Activated T-cell treated with anti-CD3 and anti-CD28 coated beads, Interleukin-2, amount 50 U/mL, for 72 hours (primary cell): ENCODE measurements at places on chromosomes 2 and 18. TPM values are rescaled to one million over a fixed set of nuclear protein-coding genes. Genes with fewer than 3 reads are reported as not detected.

- no peak overlapping the region for H3K4me3 ChIP-seq
- H3K27me3 ChIP-seq: no peaks in the 10 kb centered on the region
- H3K27ac ChIP-seq: no peak overlapping the region
- no peaks in the 10 kb centered on the region for H3K36me3 ChIP-seq
- H3K4me1 ChIP-seq: no peaks in the 10 kb centered on the region
Observed at GRCh38 chr2:150607390-150607811, 119.9 kb upstream of the RND3 start.

Gene ABCG8
- total RNA-seq: not detected

Gene ADCYAP1
- total RNA-seq: not detected

- DNase-seq: no peak
- no peaks in the 10 kb centered on the region for H3K36me3 ChIP-seq
- no peaks in the 10 kb centered on the region for H3K4me1 ChIP-seq
- no peaks in the 10 kb centered on the region for H3K27me3 ChIP-seq
Observed at GRCh38 chr18:44526705-44527415, 153.8 kb upstream of the SETBP1 start.

- no peak for DNase-seq
- H3K27ac ChIP-seq: no peak overlapping the region
- no peaks in the 10 kb centered on the region for H3K4me1 ChIP-seq
- peaks cover 3% of the 10 kb centered on the region for H3K36me3 ChIP-seq
- H3K4me3 ChIP-seq: no peak overlapping the region
- H3K27me3 ChIP-seq: no peaks in the 10 kb centered on the region
Observed at GRCh38 chr2:214294426-214294825, 116.4 kb upstream of the VWC2L start.

DNA sequence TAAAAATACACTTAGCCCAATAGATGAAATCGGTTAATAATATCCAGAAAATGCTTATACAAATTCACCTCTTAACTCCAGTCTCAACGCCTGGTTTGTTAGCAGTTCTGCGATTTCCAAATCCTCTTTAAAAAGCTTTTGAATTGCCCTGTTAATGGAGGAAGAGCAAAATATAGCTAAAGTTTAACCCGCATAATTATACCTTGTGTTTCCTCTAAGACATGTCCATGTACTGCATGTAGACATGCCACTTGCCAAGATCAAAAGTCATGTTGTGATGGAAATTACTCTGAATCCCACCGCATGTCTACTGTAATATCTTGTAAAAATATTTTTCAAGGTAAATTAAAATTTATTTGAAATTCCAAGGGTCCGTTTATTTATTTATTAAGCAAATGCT lies 291.2 kb upstream of the LRP1B start:
- no peaks in the 10 kb centered on the region for H3K27me3 ChIP-seq
- H3K27ac ChIP-seq: no peak overlapping the region
- H3K36me3 ChIP-seq: no peaks in the 10 kb centered on the region
- H3K4me3 ChIP-seq: no peak overlapping the region

Gene SP140
- 109 TPM for total RNA-seq

DNA sequence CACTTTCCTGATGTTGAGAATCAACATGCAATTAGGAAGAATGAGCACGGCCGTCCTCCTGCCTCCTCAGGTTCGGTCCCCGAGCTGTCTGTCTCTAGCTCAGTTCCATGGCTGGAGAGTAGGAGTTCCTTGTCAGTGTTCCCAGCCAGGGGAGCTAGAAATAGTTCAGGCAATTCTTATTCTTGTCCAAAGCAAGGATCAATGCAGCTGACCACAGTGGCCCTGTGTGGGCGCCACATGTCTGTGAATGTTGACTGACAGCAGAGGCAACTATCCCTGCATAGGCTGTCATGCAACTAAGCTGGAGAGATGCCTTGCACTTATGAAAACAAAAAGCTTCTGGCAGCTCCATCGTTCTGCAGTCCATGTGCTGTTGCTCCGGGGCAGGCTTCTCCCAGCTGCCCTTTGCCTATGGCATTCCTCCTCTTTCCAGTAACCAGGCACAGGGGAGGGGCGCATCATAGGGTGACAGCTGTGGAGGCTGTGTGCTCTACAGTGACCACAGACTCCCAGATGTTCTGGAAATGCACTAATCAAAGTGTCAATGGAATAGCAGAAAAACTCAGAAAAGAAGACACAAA lies 58.7 kb downstream of the PDCL3 start:
- H3K4me3 ChIP-seq: no peak overlapping the region
- peaks cover 4% of the 10 kb centered on the region for H3K36me3 ChIP-seq
- H3K4me1 ChIP-seq: peaks cover 11% of the 10 kb centered on the region
- DNase-seq: no peak

DNA sequence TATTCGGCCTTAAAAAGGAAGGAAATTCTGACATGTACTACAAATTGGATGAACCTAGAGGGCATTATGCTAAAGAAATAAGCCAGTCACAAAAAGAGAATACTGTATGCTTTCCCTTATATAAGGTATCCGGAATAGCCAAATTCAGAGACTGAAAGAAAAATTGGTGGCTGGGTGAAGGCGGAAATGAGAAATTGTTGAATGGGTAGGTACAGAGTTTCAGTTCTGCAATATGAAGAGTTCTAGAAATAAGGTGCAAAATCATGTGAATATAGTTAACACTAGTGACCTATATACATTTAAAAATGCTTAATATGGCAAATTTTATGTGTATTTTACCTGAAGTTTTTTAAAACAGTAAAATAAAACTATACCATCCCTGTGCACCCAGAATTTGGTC lies 43.1 kb downstream of the RMP24 start:
- no peaks in the 10 kb centered on the region for H3K27me3 ChIP-seq
- no peak overlapping the region for H3K27ac ChIP-seq
- H3K4me3 ChIP-seq: no peak overlapping the region
- no peak for DNase-seq

DNA sequence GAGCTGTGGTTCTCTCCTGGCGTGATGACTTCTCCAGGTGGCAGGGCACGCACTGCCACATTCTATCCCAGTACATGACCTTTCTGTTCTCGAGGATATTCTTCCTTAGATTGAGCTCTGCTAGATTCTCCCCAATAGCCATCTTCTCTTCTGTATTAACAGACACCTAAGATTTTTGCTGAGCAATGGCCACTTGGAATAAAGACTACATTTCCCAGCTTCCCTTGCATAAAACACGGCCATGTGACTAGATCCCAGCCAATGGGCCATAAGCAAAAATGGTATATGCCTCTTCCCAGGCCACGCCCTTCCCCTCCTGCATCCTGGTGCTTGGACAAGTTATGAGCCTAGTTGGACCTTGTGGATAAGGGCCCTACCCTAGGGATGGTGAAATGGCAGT lies 82.1 kb downstream of the EIF2AK3 start:
- no peak overlapping the region for H3K27ac ChIP-seq
- peaks cover 6% of the 10 kb centered on the region for H3K4me1 ChIP-seq
- no peak for DNase-seq

Gene FLACC1
- 3.7 TPM for total RNA-seq

- peaks cover 25% of the 10 kb centered on the region for H3K27me3 ChIP-seq
- H3K4me3 ChIP-seq: no peak overlapping the region
- no peaks in the 10 kb centered on the region for H3K4me1 ChIP-seq
- no peaks in the 10 kb centered on the region for H3K36me3 ChIP-seq
Observed at GRCh38 chr18:77763530-77764145, 514.0 kb downstream of the GALR1 start.

DNA sequence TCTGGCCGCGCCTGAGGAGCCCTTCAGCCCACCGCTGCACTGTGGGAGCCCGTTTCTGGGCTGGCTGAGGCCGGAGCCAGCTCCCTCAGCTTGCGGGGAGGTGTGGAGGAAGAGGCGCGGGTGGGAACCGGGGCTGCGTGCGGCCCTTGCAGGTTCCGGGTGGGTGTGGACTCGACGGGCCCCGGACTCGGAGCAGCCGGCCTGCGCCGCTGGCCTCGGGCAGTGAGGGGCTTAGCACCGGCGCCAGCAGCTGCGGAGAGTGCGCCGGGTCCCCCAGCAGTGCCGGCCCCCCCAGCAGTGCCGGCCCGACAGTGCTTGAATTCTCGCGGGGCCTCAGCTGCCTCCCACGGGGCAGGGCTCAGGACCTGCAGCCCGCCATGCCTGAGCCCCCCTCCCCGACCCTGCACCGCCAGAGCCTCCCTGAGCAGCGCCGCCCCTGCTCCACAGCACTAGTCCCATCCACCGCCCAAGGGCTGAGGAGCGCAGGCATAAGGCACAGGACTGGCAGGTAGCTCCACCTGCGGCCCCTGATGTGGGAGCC lies 534.2 kb downstream of the ZNF804A start:
- H3K27me3 ChIP-seq: no peaks in the 10 kb centered on the region
- no peaks in the 10 kb centered on the region for H3K4me1 ChIP-seq
- no peak overlapping the region for H3K4me3 ChIP-seq
- H3K27ac ChIP-seq: no peak overlapping the region

DNA sequence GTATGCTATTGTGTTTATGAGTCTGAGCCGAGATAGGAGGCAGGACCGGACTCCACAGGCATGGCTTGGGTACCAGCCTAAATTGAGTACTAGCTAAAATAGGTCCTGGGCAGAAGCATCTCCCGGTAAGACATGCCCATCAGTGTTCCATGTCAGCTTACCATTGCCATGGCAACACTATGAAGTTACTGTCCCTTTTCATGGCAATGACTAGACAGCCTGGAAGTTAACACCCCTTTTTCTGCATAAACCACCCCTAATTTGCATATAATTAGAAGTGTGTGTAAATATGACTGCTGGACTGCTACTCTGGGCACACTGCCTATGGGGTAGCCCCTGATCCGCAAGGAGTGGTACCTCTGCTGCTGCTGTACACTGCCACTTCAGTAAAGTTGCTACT lies 1005.1 kb upstream of the FAM98A start:
- H3K36me3 ChIP-seq: no peaks in the 10 kb centered on the region
- H3K4me3 ChIP-seq: no peak overlapping the region
- no peaks in the 10 kb centered on the region for H3K27me3 ChIP-seq
- H3K4me1 ChIP-seq: no peaks in the 10 kb centered on the region
- DNase-seq: no peak
- H3K27ac ChIP-seq: no peak overlapping the region

Gene GCC2
- 68.7 TPM for total RNA-seq

- no peaks in the 10 kb centered on the region for H3K4me1 ChIP-seq
- H3K4me3 ChIP-seq: no peak overlapping the region
- H3K27ac ChIP-seq: no peak overlapping the region
- H3K27me3 ChIP-seq: no peaks in the 10 kb centered on the region
- no peak for DNase-seq
- H3K36me3 ChIP-seq: no peaks in the 10 kb centered on the region
Observed at GRCh38 chr2:57204364-57204763, 842.2 kb upstream of the VRK2 start.
